ENCODE measurements at places on chromosomes 6 and 20.

- DNase-seq = no peak
Observed at GRCh38 chr20:37839955-37840354, 63.0 kb upstream of the VSTM2L start.

DNA sequence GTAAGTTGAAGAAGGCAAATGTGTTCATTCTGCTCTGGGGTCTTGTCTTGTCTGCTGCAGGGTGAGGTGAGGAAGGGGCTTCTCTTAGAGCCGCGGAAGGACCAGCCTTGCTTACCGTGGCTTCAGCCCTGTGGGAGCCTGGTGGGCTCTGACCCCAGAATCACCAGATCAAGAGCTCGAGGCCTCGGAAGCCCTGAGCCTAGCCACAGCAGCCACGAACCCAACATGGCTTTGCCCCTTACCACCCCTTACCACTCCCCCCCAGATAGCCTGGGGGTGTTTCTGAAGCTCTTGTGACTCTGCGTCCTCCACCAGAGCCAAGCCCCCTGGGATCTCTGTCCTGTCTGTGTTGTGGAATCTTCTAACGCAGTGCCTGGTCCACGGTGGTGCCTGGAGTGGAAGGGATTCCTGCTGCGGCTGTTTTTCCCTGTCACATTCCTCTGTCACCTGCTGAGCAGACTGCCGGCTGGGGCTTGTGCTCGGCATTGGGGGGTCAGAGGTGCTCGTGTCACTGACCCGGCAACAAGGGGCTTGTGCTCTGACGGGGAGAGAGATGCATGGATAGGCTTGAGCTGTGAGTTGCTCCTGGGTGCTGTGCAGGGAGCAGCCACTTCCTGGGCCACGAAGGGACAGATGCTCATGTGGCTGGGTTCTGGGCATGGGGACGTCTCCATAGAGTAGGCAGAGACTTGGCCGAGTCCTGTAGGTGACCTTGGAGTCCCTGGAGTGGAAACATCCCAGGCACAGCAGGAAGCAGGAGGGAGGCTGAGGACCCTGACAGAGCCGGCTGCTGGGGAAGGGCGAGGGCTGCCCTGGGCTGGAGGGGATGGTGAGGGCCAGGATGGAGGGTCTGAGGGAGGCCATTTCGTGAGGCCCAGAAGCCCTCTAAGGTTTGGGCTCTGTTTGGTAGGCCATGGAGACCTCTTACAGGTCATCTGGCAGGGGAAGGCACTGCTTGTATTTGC, 316.0 kb downstream of the QKI start:
- no peak for DNase-seq

DNA sequence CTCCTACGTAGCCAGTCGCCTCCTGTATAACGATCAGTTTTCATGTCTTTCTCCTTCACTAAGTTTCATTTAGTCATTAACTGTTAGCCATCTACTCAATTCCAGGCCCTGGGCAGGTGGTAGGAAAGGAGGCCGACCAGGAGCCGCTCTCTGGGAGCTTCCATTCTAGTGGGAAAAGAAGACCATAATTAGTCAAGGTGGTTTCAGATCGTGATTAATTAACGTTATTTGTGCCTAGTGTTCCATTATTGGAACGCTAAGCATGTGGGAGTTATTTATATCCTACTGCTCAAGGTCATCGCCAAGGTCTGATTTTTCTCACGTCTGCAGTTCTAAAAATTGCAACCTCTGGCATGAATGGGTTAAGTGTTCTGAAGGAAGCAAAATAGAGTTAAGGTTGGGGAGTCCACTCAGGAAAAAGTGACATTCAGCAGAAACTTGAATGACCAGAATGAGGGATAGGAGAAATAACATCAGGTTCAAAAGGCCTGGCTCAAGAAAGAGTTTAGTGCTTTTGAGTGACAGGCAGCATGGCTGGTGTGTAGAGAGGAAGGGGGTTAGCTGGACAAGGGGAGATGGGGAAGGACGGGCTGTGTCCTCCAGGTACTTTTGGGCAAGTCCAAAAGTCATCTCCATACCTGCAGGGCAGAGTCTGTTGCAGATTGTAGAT, 812 bp downstream of the SLC9A8 start:
- peak; percentile 25 for DNase-seq

DNA sequence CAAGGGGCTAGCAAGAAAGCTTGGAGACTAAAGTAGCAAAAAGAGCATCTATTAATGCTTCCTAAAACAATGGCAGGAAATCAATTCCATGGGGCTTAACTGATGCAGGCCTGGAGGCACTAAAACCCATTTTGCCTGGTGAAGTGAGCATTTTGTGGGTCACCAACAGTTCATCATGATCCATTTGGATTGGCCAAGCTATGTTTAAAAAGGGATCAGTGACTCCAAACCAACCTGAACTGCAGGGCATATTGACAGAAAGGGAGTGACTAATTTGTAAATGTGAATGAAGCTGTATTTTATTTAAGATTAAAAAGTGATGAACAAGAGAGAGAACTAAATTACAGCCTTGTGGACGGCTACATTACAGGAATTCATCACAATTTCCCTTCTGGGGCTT, 132.0 kb downstream of the PCSK2 start:
- no peak for DNase-seq

- DNase-seq = no peak
Observed at GRCh38 chr6:132811276-132811675, 3.1 kb upstream of the RPS12 start.

DNA sequence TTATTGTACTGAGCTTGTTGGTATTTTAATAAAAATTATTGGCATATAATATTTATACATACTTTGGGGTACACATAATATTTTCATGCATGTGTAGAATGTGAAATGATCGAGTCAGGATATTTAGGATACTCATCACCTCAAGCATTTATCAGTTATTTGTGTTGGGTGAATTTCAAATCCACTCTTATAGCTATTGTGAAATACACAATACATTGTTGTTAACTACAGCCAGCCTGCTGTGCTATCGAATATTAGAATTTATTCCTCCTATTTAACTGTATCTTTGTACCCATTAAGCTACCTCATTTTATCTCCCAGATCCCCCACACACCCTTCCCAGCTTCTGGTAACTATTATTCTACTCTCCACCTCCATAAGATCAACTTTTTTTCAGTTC, 14.6 kb upstream of the MICB start:
- DNase-seq = no peak

- DNase-seq = no peak
Observed at GRCh38 chr6:111973927-111974639, 79.8 kb upstream of the CCN6 start.

DNA sequence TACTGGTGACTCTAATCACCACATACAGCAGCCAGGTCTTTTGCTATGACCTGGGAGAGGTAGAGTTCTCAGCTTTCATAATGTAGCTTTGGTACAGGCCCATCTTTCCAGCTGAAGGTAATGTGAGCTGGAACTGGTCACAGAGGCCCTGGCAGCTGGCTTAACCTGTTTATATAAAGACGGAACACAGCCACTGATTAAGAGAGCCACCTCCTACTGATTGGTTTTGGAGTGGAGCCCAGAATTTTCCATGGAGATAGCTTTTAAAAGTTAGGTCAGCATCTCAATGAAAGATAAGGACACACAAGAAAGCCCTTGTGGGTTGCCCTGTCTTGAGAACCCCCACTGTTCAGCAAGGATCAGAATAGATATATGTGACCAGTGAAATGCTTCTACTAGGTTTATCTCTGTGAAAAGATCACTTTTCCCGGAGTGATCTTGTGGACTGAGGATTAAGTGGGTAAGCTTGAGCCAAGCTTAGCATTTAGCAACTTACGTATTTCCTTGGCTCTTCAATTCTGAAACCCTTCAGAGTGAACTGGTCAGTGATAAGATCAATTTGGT, 213.7 kb upstream of the CITED2 start:
- peak; percentile 61 for DNase-seq

- no peak for DNase-seq
Observed at GRCh38 chr6:82872185-82872584, 193.5 kb downstream of the UBE3D start.

- DNase-seq = no peak
Observed at GRCh38 chr20:36106606-36107005, 47.9 kb upstream of the EPB41L1 start.

DNA sequence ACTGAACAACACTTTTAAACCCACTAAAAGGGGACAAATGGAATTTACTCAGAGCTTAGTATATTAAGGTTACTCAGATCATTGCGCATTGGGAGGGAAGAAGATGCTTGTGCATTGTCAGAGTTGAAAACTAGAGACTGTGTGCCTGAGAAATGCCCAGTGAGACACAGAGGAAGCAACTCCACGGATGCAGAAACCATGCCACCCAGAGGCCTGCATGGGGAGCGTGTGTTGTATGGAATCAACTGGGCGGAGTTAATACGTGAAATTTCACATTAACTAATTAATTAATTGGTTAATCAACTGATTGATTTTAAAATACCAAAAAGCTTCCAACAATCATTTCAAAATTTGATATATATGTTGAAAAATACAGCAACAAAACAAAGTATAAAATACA, 391.6 kb downstream of the PLCB1 start:
- DNase-seq = no peak

DNA sequence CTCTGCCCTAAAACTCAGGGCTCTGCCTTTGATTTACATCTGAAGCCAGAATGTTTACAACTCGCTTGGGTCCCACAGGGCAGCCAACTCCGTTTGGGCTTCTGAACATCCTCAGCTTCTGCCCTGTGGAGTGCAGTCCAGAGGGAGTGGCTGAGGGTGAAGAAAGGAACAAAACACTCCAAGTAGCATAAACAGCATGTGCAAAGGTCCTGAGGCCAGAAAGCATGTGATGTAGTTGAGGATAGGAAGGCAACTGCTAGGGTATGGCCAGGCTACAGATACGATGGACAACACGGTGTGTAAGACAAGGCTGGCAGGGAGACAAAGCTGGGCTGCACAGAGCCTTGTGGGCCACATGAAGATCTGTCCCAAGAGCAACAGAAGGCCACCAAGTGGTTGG, 12.5 kb downstream of the JAG1 start:
- DNase-seq = no peak

DNA sequence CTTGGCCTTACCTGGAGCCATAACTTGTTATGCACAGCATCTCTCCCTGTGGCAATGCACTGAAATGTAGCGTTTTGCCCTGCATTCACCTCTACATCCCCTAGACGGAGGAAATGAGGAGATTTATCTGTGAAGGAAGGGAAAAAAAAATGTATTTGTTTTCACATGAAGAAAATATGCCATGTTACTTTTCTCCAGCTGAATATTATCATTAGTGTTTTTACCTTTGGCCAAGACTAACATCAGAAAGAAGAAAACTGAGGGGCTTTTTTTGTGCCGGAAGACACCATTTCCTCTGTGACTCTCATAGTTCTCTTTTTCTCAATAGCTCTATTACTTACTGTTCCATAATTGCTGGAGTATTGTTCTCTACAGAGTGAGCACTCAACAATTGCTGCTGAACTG, 280.4 kb downstream of the PTPRK start:
- DNase-seq = no peak

- no peak for DNase-seq
Observed at GRCh38 chr20:37673444-37673843, 20.4 kb upstream of the CTNNBL1 start.

- DNase-seq = no peak
Observed at GRCh38 chr20:46951840-46952497, 57.3 kb downstream of the EYA2 start.

GRCh38 chr6:43953794-43954310, 173.4 kb downstream of the MRPL14 start:
- no peak for DNase-seq

GRCh38 chr20:48771542-48771941, 56.3 kb downstream of the PREX1 start:
- no peak for DNase-seq

- no peak for DNase-seq
Observed at GRCh38 chr6:154773610-154774089, 40.4 kb downstream of the SCAF8 start.

DNA sequence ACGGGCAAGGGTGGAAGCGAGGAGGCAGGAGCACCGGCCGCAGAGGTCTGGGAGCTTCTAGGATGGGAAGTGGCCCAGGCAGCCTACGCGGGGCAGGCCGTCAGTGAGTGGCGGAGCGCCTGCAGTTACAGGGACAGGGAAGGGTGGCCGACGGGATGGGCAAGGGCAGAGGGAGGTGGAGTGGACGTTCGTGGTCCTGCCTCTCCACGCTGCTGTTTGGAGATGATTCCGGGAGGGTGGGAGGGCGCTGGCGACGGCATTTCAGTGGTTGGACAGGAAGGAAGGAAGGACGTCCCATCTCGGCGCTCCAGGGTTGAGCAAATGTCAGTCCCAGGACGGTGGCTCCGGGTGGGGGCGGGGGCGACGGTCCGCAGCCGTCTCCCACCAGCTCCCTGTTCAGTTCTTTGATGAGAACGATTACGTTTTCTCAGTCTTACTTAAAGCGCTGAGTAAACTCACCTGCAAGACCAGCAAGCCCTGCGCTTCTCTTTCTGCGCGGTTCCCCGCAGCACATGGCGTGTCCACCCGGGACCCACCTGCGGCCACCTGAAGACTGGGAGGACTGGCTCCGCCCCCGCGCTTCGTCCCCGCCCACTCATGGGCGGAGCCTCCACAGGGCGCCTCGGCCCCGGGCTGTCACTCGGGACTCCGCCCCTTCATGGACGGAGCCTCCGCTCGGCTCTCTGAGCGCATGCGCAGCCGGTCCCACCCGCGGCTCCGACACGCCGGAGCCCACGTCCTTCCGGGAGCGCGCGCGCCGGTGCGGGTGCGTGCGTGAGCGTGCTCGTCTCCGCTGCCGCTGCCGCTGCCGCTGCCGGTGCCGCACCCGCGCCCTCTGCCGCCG, at the start of gene DNAJC5:
Gene DNAJC5, plus strand, starts transcription at position 769 of the 844 bp plus-strand sequence. CDS start 33,220 bp downstream, outside the sequence.
- DNase-seq = peak; percentile 97

DNA sequence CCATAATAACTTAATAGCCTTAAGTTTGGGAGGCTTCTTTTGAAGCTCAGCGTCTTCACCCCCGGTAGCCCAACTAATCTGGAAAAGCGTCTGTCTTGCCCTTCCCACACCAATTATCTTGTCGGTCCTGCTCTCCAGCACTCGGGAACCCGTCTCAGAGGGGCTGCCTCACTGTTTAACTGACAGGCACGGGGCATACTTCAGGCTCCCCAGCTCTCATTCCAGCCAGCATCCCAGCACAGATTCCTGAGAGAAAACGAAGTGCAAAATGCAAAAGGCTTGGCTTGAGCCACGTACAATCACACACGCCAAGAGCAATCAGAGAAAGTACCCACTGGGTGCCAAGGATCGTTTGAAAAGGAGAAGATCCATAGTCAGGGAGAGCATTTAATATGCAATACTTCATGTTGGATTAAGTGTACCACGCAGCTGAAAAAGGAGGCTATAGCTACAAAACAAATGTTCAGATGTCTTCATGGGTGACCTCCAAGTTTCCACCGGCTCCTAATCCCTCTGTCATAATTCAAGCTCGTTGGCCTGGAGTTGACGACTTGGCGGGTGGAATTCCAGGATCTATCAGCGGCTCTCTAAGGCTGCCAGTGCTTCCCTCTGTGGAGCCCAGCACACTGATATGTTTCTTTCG, 53.7 kb upstream of the STX16 start:
- no peak for DNase-seq

DNA sequence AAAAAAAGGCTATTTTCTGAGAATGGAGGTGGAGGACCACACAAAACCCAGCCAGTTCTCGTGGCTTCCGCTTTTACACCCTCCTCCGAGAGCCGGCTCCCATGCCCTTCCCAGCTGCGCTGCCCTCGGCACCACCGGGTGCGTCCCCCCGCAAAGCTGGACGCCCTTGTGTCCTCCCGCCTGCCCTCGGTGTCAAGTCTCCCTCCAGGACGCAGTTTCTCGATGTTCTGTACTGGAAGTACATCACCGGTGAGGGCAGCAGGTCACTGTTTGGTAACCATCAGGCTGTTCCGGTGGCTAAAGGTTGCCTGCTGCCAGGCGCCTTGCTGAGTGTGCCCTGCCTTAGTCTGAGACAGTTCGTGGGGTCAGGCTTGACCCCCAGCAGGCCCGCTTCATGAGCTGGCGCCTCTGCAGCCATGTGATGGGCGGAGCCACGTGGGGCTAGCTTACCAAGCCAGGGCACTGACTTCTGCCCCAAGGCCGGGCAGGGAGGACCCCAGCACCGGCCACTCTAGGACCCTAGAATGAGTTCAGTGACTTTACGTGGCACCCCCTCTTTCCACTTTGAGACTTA, 34.6 kb downstream of the RREB1 start:
- no peak for DNase-seq

Measured in mucosa of descending colon (tissue), 3 donors.